ENCODE measurements at places on chromosomes 16 and 17.
A peak's percentile ranks its signal among the peaks of the same experiment; 100 is the strongest.

DNA sequence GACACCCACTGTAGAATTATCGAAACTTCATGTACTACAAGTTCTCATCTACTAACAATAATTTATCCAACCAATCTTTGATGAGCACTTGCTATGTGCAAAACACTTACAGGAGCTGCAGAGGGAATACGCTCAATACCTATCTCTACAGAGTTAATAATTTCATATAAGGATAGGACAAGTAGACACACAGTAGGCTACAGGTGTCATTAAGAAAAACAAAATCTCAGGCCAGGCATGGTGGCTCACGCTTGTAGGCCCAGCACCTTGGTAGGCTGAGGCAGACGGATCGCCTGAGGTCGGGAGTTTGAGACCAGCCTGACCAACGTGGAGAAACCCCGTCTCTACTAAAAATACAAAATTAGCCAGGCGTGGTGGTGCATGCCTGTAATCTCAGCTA, 91.3 kb upstream of the PLEKHM1 start:
- no peak for DNase-seq

DNA sequence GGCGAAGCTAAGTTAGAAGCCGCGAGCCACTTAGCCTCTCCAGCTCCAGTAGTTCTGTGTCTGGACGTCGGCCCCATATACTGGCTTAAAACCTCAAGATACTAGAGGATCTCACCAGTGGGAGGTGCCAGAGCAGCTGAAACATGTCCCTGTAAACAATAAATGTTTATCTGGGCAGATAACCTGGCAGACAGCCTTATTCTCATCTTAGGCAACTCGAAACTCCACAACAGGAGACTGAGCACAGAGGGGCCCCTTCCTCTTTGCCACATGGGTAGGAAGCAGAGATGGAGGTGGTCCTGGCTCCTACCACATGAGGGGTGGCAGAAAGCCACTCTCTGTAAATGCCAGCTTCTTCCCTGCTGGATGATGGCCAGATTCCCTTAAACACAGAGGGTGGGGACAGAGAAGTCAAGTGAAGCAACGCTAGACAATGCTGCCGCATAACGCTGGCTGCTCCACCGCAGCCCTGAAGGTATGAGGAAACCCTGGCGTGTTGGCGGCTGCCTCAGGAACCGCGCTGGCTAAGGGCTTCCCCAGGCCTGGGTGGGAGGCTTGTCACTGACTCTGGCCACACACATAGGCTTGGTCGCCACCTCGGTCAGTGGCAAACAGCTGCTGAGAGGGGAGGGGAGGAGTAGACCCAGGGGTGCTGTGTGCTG, 67.9 kb downstream of the HIC1 start:
- peak; percentile 55 for DNase-seq

DNA sequence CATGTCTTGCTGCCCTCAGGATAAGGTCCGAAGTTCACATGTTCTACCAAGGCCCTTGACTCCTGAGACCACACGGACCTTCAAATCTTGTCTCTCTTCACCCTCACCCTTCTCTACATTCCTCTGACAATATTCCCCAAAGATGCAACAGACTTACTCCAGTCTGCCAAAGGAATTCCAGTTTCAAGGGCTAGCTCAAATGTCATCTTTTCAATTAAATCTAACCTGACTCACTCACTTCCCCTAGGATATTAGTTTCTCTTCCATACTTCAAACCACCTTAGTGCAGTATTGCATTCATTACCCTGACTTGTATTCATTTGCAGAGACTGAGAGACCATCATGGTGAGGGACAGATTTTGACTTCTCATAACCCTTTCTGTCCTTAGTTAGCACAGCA, 59.6 kb upstream of the ADCY9 start:
- DNase-seq = no peak

GRCh38 chr16:47029724-47030123, 56.2 kb upstream of the DNAJA2 start:
- no peak for DNase-seq

GRCh38 chr17:29133121-29133713, 47.0 kb downstream of the MYO18A start:
- DNase-seq = no peak

DNA sequence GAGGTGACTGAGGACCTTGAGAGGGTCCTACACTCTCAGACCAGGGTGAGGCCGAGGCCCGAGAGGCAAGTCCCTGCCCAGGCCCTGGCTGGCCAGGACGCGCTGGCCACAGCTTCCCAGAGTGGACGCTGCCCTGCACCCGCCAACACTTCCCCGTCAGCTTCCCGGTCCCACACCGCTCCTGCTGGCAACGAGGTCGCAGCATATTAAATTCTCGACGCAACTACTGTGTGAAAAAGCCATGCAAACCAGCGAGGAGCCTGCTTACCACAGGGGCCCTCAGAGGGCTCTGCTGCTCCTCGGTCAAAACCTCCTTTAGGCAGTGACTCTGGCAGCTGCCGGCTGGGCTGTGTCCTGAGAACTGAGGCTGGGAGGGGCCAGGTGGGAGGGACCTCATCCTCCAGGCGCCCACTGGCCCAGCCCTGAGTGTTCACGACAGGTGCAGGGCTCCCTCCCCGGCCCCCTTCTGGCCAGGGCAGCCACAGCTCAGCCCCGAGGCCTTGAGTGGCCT, 2.1 kb upstream of the TEX19 start:
- DNase-seq = peak; percentile 46

DNA sequence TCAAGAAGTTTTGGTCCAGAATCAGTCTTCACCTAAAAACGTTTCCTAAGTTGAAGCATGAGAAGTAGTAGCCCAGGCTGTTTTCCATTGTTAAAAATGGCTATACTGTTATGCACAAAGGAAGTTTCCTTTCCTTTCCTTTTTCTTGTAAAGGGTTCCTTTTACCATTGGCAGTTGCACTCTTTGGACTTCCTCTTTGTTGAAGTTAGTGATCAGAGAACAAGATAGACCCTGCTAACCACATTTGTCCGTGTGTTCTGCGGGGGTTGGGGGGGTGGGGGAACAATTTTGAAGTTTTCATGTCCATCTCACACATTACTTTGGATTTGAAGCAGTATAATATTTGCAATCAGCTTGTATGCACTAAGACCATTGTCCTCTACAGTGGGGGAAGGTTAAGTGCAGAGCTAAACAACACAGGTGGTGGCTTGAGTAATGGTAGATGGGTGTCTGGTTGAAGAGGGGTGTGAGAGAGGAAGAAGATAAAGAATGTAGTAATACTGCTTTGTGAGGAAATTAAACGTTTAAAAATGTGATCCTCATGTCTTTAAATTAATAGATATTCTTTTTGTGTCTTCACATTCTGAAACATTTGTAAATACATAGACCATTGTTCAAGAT, 1.4 kb downstream of the LPCAT2 start:
- DNase-seq = no peak

DNA sequence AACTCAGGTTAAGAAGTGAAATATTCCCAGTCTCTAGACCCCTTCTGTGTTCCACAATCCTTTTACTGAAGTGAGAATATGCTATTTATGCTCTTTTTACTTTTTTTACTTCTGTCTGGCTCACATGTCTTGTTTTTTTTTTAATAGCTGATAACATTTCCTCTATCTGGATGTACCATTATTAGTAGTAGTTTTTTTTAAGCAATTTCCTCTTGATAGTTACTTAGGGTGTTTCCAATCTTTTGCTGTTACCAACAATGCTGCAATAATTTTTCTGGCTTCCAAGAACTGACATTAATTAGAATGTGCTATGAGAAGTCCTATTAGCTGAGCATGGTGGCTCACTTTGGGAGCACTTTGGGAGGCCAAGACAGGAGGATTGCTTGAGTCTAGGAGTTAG, 32.0 kb downstream of the KSR1 start:
- DNase-seq = no peak

- no peak for DNase-seq
Observed at GRCh38 chr16:84687715-84688114, 12.1 kb upstream of the USP10 start.

DNA sequence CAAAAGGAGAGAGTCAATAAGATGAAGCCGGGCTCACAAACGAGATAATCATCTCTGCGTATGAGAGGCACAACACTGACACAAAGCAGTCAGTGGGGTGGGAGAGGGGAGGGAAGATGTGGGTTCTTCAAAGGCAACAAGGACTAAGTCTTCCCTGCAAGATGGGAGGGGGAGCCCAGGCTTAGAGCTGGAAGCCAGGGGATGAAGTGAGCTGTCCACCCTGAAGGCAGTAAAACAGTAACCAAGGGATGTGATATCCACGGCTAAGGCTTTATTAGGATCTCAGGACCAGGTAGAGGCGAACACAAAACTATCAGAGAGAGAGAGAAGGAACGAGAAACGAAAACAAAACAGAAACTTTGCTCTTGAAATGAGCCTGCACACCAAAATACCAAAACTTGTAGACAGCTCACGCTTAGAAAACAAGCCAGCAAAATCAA, 115.9 kb downstream of the DYNLRB2 start:
- no peak for DNase-seq

GRCh38 chr17:48181653-48182052, 74.1 kb downstream of the SNX11 start:
- peak; percentile 31 for DNase-seq
